Left renal pelvis (tissue), 4 donors: ENCODE measurements at places on chromosomes 7 and 10. TPM values are rescaled to one million over a fixed set of nuclear protein-coding genes. Genes with fewer than 3 reads are reported as not detected.

- no peak for DNase-seq
These were observed 20.8 kb upstream of the IFIT1B start for GRCh38 chr10:89357096-89357495.

DNA sequence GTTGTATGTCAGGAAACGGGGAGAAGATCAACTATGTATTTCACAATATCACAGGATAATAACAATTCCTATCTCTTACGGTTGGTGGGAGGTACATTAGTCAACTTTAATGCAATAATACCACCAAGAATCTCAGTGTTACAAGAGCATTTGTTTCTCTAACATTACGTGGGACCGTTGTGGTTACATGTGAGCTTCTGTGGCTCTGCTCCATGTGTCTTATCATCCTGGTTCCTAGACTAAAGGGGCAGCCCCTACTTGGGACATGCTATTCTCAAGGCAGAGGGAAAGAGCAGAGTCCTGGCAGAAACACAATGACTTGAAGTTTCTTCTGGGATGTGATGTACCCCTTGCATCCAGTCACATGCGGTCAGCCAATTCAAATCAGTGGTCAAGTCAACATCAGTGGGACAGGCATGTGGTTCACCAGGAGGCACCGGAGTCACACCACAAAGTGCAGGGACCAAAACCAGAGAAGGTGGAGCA lies 2.5 kb upstream of the ZNF22 start:
- DNase-seq = no peak

DNA sequence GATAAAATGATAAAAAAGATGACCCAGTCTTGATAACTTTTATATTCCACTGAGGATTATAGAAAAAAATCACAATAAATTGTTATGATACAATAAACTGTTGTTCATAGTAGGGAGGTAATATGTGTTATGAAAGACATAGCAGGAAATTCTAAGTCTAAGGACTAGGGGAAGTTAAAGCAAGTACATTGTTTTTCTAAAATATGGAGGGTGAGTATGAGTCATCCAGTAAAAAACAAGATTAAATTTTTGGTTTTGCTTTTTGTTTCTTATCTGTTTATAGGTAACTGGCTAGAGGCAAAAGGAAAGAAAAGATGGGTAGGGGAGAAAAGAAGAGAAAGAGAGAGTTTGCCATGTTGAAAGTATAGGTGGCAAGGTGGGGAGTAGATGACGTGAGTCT lies 188.4 kb downstream of the POLR1F start:
- DNase-seq = no peak

TMEM178B gene
- polyA plus RNA-seq = 0.21 TPM

ANKRD61 gene
- 0.64 TPM for polyA plus RNA-seq
